Stimulated activated CD4-positive, alpha-beta T cell treated with anti-CD3 and anti-CD28 coated beads, Interleukin-2, amount 100 ng/mL, for 24 hours (primary cell): ENCODE measurements at places on chromosomes 11 and 22.
A peak's percentile ranks its signal among the peaks of the same experiment; 100 is the strongest.

GRCh38 chr11:8342821-8343681, 79.4 kb upstream of the LMO1 start:
- DNase-seq, result no peak

- DNase-seq, result no peak
Measured at GRCh38 chr22:39498368-39498767, 3.7 kb upstream of the MIEF1 start.

DNA sequence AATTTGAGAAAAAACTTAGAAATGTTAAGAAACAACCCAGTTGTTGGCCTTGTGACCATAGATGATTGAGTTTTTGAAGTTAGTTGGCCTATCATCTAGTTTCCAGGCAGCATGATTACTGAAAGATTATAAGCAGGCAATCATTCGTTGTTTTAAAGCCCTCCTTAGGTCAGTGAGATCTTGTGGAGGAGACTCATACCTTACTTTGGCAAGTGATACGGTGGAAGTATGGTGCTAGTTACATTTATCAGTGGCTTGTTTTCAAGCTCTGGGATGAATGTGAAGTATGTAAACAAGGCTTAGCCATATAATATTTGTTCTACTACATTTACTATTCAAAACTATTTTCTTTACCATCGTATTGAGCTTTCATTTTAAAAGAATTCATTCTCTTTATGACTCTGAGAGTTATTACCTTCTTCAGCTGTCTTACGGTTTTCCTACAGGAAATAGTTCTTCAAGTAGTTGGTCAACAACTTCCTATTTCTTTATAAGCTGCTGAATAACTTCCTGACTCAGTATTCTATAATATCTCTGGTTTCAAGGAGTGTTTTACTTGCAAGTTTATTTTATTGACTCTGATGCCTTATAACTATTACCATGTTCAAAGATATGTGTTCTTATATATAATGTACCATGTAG, 7.3 kb downstream of the YAP1 start:
- no peak for DNase-seq

GRCh38 chr11:69402251-69402887, 79.1 kb upstream of the LINC01488 start:
- DNase-seq, result no peak

- DNase-seq, result no peak
Measured at GRCh38 chr22:39674536-39674935, 104.0 kb downstream of the CACNA1I start.

DNA sequence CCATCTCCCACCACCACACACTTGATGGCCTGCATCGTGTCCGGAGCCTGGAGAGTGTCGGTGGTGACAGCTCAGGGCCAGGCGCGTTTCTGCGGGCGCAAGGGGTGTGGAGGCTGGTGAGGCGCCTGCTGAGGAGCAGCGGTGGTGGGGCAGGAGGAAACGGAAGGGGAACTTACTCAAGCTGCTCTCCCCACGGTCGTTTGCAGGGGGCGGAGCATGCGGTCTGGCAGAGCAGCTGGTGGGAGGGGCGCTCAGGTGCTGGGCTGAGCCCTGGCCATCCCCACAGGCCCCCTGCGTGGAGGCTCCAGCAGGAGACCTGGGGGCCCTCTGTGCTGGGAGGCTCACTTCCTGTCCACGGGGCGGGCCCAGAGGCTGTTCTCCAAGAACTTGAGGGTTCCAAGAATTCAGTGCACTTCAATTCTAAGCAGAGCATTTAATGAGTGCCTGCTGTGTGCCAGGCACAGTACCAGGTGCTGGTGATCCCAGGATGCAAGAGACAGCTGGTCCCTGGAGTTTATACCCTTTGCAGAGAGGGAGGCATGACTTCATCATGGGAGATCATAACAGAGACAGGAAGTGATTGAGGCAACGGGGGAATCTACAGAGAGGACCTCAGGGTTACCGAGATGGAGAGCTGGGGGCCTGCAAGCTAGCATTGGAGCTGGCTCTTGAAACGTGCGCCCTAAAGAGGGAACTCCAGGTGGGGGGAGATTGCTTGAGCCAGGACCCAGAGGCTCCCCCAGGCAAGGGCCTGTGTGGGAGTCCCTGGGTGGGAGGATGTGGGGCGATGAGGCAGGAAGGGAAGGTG, at the start of gene RAC2:
TSS of gene RAC2 (minus strand) at position 156 of the 808 bp plus-strand sequence. CDS start at position 35, 121 bp downstream.
- peak; percentile 88 for DNase-seq

GRCh38 chr11:114399490-114400215, 658 bp downstream of the C11orf71 start:
- DNase-seq, result no peak

- no peak for DNase-seq
Measured at GRCh38 chr11:9868641-9869040, 204.8 kb downstream of the SWAP70 start.

- DNase-seq, result no peak
Measured at GRCh38 chr11:90512846-90513245, 290.0 kb upstream of the CHORDC1 start.

DNA sequence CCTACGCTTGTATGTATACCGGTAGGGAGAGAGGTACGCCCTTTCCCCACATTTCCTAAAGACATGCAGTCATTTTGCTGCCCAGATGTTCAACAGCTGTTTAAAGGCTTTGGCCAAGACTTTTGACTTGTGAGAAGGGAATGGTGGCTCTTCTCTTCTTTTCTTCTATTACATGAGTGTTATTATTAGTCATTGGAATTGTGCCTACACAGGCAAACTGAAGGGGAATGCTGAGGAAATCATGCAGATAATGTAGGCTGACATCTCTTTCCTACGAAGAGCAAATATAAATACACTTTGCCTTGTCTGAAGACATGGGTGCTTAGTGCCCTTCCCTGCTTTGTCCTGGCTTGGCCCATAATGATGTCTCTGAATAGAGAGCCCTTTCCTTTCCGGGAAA, 194.3 kb upstream of the NARS2 start:
- no peak for DNase-seq

DNA sequence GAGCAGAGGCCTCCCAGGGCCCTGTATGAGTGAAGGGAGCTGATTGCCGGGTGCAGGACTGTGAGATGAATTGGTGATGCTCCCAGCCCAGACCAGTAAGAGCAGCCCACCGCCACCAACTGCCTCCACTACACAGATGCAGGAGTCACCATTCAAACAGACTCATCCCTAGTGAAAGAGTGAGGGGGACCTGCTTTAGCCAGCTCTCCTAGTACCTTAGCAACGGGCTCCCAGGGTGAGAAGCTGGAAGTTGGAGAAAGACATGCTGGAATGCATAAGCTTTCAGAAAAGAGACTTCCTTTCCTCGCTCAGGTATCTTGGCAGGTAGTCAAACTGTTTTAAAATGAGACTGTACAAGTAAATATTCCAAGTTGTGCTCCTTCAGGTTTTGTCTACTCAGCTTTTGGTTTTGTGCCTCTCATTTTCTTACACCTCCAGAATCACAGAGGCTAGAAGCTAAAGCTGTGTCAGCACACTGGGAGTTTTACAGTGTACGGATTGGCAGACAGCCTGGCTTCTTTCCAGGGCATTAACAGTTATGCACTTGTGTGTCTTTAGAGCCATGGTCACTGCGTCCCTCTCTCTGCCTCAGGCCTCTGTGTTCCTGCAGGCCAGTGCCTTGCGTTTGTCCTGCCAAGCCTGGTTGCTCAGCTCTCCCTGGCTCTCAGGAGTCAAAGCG, 146.2 kb downstream of the ATXN10 start:
- DNase-seq, result no peak

- DNase-seq, result peak; percentile 45
Measured at GRCh38 chr22:44091021-44091721, 67.1 kb downstream of the PARVB start.

DNA sequence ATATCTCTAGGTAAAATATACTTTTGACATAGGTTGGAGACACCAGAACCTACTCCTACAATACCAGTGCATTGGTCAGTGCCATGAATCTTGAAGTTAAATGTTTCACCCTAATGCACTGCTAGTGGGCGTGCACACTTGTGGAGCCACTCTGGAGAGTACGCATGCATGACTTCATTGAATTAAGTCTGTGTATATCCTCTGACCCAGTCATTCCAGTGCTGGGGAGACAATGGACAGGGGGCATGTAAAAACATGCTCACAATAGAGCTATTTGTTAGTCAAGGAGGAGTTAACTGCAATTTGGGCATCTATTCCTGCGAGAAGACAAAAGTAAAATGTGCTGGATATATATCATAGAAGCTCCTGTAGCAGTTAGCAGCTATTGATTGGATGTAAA, 335.4 kb upstream of the NCAM1 start:
- DNase-seq, result no peak

GRCh38 chr11:32255841-32256240, 165.0 kb downstream of the RCN1 start:
- no peak for DNase-seq

DNA sequence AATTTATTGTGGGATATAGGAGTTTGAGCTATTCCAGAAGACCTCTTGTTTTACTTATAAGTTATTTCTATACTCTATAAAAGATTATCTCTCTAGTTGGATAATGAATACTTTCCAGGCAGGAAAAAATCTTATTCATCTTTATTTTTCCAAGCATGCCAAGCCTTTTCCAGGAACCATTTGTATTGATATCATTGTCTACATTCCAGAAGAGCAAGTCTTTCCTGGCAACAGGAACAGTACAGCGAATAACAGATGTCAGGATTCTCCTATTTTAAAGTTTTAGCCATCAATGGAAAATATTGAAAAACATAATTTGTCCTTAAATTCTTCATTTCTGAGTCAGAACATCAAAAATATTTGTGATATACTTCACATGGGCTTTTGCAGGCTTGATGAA, 5.2 kb upstream of the NXPE1 start:
- DNase-seq, result no peak

DNA sequence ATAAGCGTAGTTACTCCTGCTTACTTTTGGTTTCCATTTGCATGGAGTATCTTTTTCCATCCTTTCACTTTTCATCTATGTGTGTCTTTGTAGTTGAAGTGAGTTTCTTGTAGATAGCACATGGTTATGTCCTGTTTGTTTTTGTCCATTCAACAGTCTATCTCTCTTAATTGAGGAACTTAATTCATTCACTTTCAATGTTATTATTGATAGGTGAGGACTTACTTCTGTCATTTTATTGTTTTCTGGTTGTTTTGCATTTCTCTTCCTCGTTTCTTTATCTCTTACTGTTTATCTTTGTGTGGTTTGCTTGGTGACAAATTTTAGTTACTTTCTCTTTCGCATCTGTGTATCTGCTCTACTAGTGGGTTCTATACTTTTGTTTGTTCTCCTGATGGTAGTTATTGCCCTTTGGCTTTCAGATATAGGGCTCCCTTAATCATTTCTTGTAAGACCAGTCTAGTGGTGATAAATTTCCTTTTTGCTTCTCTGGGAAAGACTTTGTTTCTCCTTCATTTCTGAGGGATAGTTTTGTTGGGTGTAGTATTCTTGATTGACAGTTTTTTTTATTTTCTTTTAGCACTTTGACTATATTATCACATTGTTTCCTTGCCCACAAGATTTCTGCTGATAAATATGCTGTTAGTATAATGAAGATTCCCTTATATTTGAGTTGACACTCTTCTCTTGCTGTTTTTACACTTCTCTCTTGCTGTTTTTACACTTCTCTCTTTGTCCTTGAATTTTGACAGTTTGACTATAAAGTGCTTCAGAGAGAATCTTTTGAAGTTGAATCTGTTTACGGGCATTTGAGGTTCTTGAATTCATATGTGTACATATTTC, 9.0 kb upstream of the RAG1 start:
- no peak for DNase-seq

DNA sequence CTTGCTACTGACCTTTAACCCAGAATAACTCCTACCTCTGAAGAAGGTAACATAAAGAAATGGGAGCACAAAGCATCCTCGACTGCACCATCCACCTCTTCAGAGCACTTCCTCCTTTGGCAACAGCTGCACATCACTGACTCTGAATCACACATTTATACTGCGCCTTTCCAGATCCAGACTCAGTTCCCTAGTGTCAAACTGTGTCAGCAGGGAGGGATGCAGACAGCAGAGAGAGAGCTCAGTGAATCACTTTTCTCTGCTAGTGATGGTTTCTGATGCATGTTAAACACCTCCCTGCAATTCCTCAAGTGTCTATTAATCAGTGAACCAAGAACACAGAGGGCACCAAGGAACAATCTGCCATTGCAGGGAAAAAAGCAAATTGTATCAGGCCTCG, 118.9 kb downstream of the PLEKHA7 start:
- no peak for DNase-seq

- no peak for DNase-seq
Measured at GRCh38 chr11:47689480-47689879, 25.7 kb downstream of the AGBL2 start.

DNA sequence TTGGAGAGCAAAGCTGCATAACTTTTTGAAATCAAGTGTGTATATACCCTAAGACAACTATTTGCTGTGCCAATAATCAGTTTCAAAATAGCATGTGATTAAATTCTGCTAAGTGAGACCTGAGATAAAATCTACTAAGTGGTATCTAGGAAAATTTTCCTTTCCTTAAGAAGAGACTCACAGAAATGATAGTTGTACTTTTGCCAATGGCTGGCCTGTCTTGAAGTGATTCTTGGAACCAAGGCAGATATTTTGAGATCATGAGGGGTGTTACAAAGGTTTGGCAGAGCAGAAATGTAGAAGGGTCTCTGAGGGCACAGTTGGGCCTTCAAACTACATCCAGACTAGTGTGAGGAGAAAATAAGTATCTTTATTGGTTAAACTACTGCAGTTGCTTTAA, 902.6 kb upstream of the TENM4 start:
- DNase-seq, result no peak

- no peak for DNase-seq
Measured at GRCh38 chr11:1352696-1353382, 36.9 kb upstream of the BRSK2 start.

GRCh38 chr22:48727454-48728058, 1100.1 kb downstream of the BRD1 start:
- DNase-seq, result no peak

DNA sequence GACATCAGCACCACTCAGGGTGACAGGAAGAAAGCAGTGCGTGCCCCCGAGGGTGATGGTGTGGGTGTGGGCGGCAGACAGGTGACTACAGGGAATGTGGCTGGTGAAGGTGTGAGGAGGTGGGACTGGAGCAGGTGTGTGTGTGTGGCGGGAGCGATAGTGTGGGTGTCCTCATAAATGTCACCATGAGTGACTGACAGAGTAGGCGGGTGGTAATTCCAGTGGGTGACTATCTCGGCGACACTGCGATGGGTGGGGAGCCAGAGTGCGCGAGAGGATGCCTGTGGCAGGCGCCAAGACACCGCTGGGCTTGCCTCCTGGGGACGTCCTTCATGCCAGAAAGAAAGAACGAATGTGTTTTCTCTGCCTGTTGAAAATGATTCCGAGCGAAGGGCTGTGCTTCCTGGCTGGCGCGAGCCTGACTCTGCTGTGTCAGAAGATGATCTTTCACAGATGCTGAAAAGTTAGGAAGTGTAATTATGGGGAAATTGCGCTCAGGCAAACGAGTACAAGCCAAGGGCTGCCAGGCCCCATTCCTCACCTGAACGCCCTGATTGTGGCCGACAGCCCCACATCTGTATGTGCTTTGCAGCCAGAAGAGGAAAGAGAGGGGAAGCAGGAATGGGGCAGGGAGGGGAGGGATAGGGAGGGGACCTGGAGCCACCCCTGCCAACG, 98.8 kb upstream of the CD82 start:
- no peak for DNase-seq

DNA sequence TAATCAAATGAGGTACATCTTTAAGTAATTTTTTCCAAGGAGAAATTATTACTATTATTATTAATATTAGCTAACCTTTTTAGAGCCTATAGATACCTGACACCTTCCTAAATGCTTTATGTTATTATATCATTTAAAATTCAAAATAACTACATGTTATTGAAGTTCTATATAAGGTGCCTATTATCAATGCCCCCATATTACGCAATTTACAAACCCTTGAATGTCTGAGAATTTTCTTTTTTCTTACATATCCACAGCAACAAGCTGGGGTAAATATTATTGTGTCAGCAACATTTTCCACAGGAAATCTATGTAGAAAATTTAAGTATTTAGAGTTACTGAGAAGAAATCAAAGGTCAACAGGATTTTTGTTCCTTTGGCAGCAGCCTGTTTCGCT, 327.3 kb downstream of the NXPE2 start:
- no peak for DNase-seq
